Activated CD8-positive, alpha-beta T cell treated with anti-CD3 and anti-CD28 coated beads for 36 hours (primary cell): ENCODE measurements at places on chromosomes 12 and 14.

- no peak overlapping the region for H3K4me3 ChIP-seq
- no peaks in the 10 kb centered on the region for H3K27me3 ChIP-seq
- no peaks in the 10 kb centered on the region for H3K36me3 ChIP-seq
- no peak for DNase-seq
- peaks cover 9% of the 10 kb centered on the region for H3K4me1 ChIP-seq
Measured at GRCh38 chr12:105418821-105419291, 88.4 kb downstream of the C12orf75 start.

DNA sequence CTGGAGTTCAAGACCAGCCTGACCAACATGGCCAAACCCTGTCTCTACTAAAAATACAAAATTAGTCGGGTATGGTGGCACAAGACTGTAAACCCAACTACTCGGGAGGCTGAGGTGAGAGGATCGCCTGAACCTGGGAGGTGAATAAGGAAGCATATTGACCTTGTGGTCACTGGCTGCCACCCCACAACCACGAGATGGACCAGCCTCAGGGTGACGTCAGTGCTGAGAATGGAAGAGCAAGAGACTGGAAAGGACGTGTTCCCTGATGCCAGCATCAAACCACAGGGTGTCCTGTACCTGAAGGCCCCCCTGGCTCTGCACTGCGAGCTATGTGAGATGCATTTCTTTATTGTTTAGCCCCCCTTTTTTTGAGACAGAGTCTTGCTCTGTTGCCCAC, 45.9 kb upstream of the BDKRB2 start:
- H3K4me1 ChIP-seq, result no peaks in the 10 kb centered on the region
- H3K27ac ChIP-seq, result no peak overlapping the region
- DNase-seq, result no peak

DNA sequence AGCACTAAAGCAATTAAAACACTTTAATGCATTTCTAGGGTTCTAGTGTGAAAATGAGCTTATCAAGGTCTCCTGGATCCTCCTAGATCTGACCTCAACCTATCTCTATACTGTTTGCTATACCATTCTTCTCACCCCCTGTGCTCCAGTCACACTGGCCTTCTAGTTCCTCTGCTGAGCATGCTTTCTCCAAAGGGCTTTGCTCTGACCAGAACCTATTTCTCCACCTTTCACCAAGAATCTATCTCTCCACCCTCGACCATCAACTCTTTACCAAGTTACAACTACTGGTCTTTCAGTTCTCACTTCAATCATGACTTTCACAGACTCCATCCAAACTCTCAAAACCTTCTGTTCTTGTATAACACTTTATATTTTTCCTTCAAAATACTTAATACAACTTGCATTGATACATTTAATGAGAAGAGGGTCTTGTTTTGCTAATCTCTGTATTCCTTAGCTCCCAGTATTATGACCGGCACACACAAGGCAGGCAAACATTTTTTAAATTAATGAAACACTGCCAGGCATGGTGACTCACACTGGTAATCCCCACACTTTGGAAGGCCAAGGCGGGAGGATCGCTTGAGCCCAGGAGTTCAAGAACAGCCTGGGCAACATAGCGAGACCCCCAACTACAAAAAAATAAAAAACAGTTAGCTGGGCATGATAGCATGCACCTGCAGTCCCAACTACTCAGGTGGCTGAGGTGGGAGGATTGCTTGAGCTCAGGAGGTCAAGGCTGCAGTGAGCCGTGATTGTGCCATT, 22.8 kb downstream of the PPP1R12A start:
- H3K27ac ChIP-seq, result peak overlapping the region; percentile 6
- no peak for DNase-seq
- no peak overlapping the region for H3K4me3 ChIP-seq
- H3K27me3 ChIP-seq, result no peaks in the 10 kb centered on the region
- peaks cover 3% of the 10 kb centered on the region for H3K36me3 ChIP-seq

DNA sequence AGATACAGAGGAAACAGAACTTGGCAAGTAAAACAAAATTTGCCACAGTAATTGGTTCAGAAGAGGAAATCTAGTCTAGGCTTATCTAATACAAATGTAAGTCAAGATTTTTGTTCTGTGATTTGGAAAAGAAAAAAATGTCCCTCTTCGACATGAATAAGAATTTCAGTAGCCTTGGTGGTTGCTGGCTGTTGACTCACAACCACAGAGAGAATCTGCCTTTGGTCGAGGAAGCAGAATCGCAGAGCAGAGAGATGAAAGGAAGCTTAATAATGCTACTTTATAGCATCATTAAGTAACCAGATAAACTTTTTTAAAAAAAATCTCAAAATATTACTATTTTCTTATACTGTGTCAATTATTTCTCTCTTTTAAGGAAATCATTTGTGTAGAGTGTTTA, 1096.6 kb downstream of the FLRT2 start:
- H3K27me3 ChIP-seq, result no peaks in the 10 kb centered on the region
- H3K4me1 ChIP-seq, result no peaks in the 10 kb centered on the region
- no peak overlapping the region for H3K4me3 ChIP-seq
- H3K27ac ChIP-seq, result no peak overlapping the region

GRCh38 chr12:116765271-116765670, 27.2 kb downstream of the RNFT2 start:
- H3K27me3 ChIP-seq, result no peaks in the 10 kb centered on the region
- no peak overlapping the region for H3K4me3 ChIP-seq
- H3K36me3 ChIP-seq, result peaks cover 4% of the 10 kb centered on the region
- no peak for DNase-seq

DNA sequence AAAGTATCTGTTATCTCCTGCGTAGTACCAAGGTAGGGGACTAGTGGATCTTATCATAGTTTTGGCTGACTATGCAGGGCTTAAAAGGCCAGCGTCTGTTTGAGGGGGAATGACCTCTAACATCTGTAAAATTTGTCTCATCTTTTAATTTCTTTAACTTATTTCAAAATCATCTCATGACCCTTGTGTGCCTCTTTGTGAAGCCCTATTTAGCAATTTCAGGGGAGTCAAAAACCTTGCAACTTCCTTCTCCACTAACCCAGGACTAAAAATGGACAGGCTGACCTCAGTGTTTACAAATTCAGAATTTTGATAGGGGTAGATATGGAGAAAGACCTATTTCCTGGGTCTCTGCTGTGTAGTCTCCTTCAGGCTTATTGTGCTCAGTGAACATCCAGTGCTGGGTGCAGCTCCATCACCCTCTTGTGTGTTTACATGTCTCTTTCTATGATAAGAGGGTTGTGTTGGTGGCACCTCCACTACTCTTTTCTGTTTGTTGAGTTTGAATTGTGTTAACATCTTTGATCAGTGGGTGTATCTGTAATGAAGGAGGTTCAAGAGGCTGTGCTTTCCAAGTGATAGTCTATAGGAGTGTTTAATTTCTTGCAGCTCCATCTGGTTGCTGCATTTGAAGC, 14.3 kb downstream of the NECAP1 start:
- H3K36me3 ChIP-seq, result peaks cover 48% of the 10 kb centered on the region
- H3K27ac ChIP-seq, result no peak overlapping the region
- no peak for DNase-seq
- H3K4me1 ChIP-seq, result peaks cover 5% of the 10 kb centered on the region

- H3K27ac ChIP-seq, result peak overlapping the region; percentile 49
- DNase-seq, result no peak
- H3K4me1 ChIP-seq, result peaks cover 23% of the 10 kb centered on the region
- peaks cover 7% of the 10 kb centered on the region for H3K27me3 ChIP-seq
- no peaks in the 10 kb centered on the region for H3K36me3 ChIP-seq
Measured at GRCh38 chr14:104665114-104665656, 24.2 kb upstream of the INF2 start.

- no peaks in the 10 kb centered on the region for H3K27me3 ChIP-seq
- H3K4me3 ChIP-seq, result no peak overlapping the region
- H3K27ac ChIP-seq, result no peak overlapping the region
- H3K36me3 ChIP-seq, result no peaks in the 10 kb centered on the region
Measured at GRCh38 chr14:77646907-77647306, 30.5 kb upstream of the SPTLC2 start.

DNA sequence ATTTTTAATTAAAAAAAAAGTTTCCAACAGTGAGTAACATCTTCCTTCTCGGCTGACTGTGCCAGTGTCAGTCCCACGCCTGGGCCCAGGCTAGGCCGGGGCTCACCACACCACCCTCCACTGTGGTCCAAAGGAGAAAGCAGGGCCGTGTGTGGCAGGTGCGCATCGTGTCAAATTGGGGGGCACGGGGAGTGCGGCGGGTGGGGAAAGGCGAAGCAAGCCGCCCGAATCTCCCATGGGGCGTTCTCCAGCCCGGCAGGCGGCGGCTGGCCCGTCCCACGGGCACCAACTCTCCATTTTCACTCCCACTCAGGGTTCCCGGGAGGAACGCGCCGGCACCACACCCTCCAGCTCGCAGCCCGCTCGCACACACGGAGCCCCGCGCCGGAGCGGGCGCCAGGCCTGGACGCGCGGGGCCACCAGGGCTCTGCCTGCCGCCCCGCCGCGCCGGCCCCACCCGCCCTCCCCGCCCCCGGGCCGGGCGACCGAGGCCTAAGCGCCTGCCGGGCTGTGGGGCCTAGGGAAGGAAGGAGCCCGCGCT, 604 bp downstream of the EEA1 start:
- peak overlapping the region; percentile 97 for H3K27ac ChIP-seq
- DNase-seq, result peak; percentile 78
- H3K4me1 ChIP-seq, result peaks cover 31% of the 10 kb centered on the region
- H3K4me3 ChIP-seq, result peak overlapping the region; percentile 85
- H3K36me3 ChIP-seq, result peaks cover 3% of the 10 kb centered on the region
- H3K27me3 ChIP-seq, result no peaks in the 10 kb centered on the region

GRCh38 chr14:73924337-73924736, 25.6 kb downstream of the FAM161B start:
- peaks cover 2% of the 10 kb centered on the region for H3K4me1 ChIP-seq
- no peak overlapping the region for H3K4me3 ChIP-seq
- H3K27me3 ChIP-seq, result no peaks in the 10 kb centered on the region
- H3K36me3 ChIP-seq, result peaks cover 64% of the 10 kb centered on the region
- DNase-seq, result no peak

DNA sequence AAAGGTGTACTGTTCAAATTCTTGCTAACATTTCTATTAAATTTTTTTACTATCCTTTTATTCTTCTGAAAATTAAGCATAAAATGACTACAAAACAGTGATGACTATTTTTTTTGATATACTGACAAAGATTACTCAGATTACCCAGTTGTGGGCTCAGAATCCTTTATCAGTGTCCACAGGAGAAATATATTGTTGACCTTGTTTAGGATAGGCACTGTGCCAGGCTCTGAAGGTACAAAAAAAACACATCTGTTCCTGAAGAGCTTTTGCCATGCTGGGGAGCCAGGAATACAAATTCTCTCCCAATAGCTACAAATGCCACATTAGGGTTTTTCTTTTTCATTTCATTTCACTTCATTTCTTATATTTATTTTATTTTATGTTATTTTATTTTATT, 26.9 kb upstream of the GCH1 start:
- H3K27me3 ChIP-seq, result no peaks in the 10 kb centered on the region
- H3K27ac ChIP-seq, result no peak overlapping the region
- no peaks in the 10 kb centered on the region for H3K36me3 ChIP-seq
- H3K4me3 ChIP-seq, result no peak overlapping the region

DNA sequence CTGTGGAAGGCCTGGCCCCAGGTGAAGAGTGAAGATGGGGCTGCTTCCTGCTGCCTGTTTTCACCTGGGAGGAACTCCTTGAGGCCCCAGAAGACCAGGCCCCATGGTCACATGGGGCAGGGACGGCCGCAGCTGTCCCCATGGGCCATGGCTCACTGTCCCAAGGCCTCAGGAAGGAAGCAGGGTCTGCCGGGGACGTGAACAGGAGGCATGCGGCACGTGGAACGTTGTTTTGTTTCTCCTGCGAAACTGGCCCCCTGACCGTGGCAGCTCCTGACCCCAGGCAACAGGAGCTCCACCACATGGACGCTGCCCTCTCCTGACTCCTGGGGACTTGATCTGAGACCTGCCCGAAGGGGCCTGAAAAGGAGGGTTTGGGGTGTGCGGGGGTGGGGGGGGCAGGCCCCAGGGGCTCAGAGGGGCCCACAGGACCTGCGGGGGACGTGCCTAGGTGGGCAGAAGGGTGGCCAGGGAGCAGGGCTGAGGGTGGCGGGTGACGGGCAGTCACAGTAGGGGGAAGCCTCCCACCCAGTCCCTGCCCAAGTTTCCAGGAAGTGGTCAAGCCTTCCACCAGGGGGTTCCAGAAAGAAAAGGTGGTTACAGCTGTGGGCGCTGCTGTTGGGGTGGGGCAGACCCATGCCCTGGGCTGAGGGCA, 41.4 kb downstream of the LRCOL1 start:
- no peaks in the 10 kb centered on the region for H3K4me1 ChIP-seq
- DNase-seq, result no peak
- no peaks in the 10 kb centered on the region for H3K36me3 ChIP-seq
- no peaks in the 10 kb centered on the region for H3K27me3 ChIP-seq
- H3K4me3 ChIP-seq, result no peak overlapping the region

DNA sequence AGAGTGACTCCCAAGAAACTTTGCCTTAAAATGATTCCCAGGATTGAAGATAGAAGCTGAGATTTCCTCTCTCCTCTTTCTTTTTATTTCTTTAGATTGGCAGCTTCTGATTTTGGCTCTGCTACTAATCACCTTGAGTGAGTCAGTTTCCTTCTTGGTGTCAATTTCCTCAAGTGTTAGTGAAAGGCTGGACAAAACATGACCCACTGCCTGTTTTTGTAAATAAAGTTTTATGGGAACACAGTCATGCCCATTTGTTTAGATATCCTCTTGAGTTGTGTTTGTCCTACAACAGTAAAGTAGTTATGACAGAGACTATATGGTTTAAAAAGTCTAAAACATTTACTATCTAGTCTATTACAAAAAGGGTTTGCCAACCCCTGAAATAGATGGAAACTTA, 227.2 kb upstream of the TBX3 start:
- H3K27me3 ChIP-seq, result no peaks in the 10 kb centered on the region
- H3K27ac ChIP-seq, result no peak overlapping the region
- H3K4me3 ChIP-seq, result no peak overlapping the region
- no peak for DNase-seq
- no peaks in the 10 kb centered on the region for H3K36me3 ChIP-seq

DNA sequence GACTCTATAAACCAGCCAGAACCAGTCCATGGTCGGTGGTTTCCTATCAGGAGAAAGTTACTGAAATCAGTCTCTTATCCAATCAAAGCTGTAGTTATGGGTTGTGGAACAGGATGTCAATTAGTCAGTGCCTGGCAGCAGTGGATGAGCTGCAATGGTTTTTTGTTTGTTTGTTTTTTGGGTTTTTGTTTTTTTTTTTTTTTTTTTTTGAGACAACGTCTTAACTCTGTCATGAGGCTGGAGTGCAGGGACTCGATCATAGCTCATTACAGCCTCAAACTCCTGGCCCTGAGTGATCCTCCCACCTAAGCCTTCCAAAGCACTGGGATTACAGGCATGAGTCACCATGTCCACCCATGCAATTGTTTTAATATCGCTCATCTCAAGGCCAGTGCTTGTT, 113.3 kb upstream of the CAND1 start:
- DNase-seq, result no peak
- H3K27me3 ChIP-seq, result peaks cover 10% of the 10 kb centered on the region
- H3K4me3 ChIP-seq, result no peak overlapping the region
- H3K36me3 ChIP-seq, result no peaks in the 10 kb centered on the region
- H3K27ac ChIP-seq, result no peak overlapping the region
- no peaks in the 10 kb centered on the region for H3K4me1 ChIP-seq

DNA sequence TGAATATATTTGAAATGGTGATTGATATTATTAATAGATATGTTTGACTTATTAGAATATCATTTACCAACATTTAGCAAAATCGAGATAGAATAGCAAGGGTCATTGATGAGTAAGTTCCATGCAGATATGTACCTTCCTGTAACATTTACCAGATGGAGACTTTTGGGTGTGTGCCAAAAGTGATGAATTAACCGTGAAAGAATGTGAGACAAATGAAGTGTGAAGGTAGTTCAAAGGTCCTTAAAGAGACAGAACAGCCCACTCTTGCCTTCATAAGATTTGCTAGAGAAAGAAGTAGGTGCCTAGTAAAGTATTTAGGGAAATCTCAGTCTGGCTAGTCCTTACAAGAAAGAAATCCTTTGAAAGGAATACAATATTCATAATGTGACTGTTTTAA, 45.5 kb downstream of the FGD4 start:
- H3K4me1 ChIP-seq, result peaks cover 8% of the 10 kb centered on the region
- no peak overlapping the region for H3K4me3 ChIP-seq
- no peak overlapping the region for H3K27ac ChIP-seq
